Right atrium auricular region (tissue), 2 donors: ENCODE measurements at places on chromosomes 2 and 18. TPM values are rescaled to one million over a fixed set of nuclear protein-coding genes. Genes with fewer than 3 reads are reported as not detected.

Gene LRP1B
- 0.44 TPM for total RNA-seq

Gene ZNF396
- total RNA-seq, result 0.94 TPM

Gene SKOR2
- not detected for total RNA-seq

Gene RAD51AP2
- total RNA-seq, result 0.22 TPM

Gene LIMS4
- 5.2 TPM for total RNA-seq

Gene LRRC30
- total RNA-seq, result not detected

Gene ABCG5
- total RNA-seq, result not detected

GRCh38 chr2:201707753-201708152, 9.3 kb upstream of the MPP4 start:
- no peak for DNase-seq

DNA sequence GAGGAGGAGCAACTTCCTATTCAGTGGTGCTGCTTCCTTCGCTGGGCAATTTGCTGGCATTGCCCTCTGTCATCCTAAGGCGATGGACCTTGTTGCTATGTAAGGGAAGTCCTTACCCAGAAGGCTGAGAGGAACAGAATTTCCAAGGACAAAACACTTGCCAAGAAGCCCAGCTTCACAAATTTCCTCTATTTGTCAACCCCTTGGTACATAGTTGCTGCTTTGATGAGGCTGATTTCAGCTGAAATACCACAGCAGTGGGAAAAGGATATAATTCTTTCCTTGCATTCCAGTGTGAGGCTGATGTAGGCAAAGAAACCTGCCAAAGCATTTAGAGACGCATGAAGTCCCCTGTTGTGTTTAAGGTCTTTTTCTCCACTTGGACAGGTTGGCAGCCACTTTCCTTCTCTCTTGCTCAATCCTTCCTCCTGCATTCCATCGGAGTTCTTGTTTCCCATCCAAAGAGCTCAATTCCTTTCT, 16.4 kb upstream of the ST3GAL5 start:
- no peak for DNase-seq

GRCh38 chr2:138239902-138240491, 261.6 kb upstream of the SPOPL start:
- no peak for DNase-seq

DNA sequence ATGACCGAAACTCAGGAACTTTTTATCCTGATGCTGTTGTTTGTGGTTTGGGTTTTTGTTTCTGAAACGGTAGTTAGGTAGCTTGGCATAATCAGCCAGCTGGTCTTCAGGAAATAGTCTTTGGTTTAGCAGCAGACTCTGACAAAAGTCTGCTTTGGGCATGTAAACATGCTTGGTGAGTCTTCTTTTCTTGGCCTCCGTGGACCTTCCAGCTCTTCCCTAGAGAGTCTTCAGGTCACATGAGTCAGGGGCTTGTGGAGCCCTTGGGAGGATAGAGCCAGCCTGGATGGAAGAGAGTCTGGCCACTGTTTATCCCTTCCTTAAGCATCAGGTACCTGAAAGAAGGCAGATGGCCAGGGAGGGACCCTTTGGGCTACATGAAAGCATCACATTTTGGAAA, 154.5 kb downstream of the MGAT5 start:
- DNase-seq, result no peak

DNA sequence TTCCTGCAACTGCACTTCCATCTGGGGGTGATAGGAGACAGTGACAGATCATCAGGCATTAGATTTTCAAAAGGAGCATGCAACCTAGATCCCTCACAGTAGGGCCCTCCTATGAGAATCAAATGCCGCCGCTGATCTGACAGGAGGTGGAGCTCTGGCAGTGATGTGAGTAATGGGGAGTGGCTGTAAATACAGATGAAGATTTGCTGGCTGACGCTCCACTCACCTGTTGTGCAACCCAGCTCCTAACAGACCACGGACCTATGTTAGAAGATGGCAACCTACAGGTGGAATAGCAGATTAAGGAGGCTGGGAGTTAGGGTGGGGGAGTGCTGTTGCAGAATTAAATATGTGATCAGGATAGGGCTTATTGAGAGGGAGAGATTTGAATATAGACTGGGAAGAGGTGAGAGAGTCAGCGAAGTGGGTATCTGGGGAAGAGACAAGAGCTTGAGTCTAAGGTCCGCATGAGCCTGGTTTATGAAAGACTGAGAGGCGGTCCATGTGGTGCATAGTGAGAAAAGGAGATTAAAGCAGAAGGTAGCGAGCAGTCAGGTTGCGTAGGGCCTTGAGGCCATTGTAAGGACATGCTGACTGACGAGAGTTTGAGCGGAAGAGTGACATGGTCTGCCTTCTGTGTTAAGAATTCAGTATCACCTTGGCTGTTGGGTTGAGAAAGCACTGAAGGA, 31.3 kb upstream of the TOGARAM2 start:
- DNase-seq, result no peak

- no peak for DNase-seq
Measured at GRCh38 chr2:225429717-225430116, 30.2 kb downstream of the NYAP2 start.

GRCh38 chr2:126975671-126976655, 77.3 kb downstream of the TEX51 start:
- no peak for DNase-seq

- no peak for DNase-seq
Measured at GRCh38 chr2:205495819-205496218, 186.5 kb upstream of the NRP2 start.

GRCh38 chr2:8119782-8120505, 561.9 kb upstream of the ID2 start:
- no peak for DNase-seq

DNA sequence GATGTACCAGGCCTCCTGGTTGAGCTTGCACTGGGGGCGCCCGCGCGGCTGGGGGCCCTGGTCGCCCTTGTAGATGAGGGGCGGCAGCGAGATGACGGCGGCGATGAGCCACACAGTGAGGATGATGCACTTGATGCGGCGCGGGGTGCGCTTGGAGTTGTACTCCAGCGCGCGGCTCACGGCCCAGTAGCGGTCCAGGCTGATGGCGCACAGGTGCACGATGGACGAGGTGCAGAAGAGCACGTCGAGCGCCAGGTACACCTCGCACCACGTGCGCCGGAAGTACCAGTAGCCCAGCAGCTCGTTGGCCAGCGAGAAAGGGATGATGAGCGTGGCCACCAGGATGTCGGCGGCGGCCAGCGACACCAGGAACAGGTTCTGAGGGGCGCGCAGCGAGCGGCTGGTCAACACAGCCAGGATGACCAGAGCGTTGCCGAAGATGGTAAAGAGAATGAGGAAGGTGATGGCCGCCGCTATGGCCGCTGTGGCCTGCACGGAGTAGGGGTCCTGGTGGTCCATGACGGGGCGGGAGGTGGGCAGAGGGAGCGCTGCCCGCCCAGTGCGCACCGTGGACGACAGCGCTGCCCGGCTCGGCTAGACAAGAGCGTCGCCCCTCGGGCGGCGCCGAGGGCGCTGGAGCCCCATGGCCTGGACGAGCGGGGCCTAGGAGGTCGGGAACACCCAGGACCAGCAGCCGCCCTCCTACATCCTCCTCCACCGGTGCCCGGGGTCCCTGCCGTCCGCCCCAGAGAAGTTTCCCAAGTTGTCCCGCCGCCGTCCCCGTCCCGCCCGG, 544 bp downstream of the ADRA2B start:
- no peak for DNase-seq

GRCh38 chr2:228321015-228321414, 139.5 kb upstream of the SPHKAP start:
- DNase-seq, result no peak

DNA sequence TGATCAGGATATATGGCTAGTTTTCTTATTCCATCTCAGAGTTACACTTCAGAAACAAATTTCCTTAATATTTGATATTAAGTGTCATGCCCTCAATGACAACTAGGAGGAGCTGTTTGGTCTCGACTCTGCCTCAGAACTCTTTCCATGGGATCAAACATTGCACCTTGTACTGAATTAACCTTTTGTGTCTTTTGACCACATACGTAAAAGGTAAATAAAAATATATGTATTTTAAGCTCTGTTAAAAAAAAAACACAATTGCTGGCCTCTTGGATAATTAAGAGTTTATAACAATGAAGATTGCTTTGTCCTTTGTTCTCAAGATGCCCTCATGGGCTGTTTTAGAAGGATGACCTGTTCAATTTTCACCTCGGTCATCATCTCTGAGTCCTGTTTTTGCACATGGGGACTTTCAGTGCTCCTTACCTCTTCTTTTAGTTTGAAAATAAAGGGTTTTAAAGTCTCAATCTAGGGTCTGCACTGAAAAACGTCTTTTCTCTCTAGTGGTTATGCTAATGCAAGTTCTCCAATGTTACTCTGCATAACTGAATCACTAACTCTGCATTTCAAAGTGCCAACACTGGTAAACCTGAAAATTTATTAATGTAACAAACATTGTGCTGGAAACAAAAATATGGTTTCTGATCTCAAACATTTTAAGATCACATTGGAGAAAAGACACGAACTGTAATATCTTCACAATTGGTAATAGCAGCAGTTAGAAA, 18.8 kb upstream of the FN1 start:
- DNase-seq, result no peak

DNA sequence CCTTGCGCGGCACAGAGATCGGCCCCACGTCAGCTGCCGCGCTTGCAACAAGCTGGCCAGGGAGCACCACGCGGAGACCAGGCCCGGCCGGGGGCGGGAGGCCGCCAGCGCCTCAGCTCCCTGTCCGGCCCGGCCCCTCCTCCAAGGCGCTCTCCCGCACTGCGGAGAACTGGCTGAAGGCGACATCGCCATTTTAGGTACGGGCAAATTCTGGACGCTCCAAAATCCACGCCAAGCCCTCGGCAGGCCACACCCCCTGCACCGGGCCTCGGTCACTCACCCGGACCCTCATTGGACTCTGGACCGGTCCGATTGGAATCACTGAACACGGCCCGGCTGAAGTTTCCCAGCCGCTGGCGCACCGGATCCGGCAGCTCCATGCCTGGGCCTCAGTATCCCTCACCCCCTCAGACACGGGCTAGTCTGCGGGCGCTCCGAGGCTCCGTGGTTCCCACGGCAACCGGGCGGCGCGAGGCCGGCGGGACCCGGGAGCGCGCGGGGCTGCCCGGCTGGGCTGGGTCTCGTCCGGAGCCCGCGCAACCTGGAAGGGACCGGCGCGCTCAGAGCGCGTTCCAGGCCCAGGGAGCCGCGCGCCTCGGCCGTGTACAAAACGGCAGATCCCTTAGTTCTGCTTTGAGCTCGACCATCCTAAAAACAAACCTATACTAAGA, at the start of gene TMEM17:
TMEM17 (minus strand) TSS at position 446 of the 671 bp plus-strand sequence; CDS start at position 380, 66 bp downstream.
- peak; percentile 91 for DNase-seq

GRCh38 chr2:106098081-106098480, 96.0 kb downstream of the UXS1 start:
- DNase-seq, result no peak

- no peak for DNase-seq
Measured at GRCh38 chr2:111072220-111072871, 48.4 kb upstream of the BCL2L11 start.

- DNase-seq, result no peak
Measured at GRCh38 chr2:133817680-133818566, 249.7 kb upstream of the NCKAP5 start.

DNA sequence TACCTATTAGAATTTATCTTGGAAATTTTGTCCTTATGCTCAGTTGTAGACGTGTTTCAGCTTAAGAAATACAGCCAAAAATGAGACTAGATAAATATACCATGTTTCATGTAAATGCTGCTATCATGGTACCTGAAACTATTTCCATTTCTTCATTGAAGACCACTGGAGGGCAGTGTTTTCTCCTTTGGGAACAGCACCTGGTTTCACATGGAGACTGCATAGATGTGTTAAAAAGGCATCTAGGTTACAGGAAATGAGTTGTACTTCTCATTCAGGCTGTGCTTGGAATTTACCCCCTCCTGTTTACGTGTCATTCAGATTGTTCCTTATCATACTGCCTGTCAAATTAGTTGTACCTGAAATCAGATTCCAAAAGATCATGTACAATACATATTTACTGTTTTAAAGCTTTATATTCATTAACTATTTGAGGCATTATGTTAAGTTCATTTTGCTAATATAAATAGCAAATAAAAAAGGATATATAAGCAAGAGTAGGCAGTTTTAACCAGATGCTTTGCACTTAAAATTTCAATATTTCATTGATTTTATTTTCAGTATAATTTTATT, 57.3 kb upstream of the PSMD14 start:
- no peak for DNase-seq

GRCh38 chr18:31162419-31162793, 250 bp downstream of the DSC1 start:
- DNase-seq, result no peak

- DNase-seq, result no peak
Measured at GRCh38 chr18:38690626-38691025, 1125.0 kb upstream of the CELF4 start.

GRCh38 chr2:49914281-49914680, 760.0 kb upstream of the FSHR start:
- DNase-seq, result no peak

DNA sequence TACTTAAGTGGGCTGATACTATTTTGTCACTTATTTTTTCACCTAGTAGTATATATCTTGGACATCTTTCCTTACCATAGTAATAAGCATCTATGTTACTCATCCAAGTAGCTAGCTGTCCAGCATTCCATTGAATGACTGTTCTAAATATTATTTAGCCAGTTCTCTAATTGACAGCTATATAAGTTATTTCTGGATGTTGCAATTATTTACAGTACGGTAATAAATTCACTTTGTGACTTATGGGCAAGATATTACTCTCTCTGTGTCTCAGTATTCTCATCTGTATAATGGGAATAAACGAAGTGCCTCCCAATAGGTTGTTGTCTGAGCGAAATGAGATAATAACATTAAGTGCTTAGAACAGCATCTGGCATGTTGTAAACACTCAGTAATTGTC, 46.6 kb upstream of the AGAP1 start:
- DNase-seq, result no peak

- no peak for DNase-seq
Measured at GRCh38 chr2:102145107-102145506, 2.6 kb downstream of the IL1R1 start.

DNA sequence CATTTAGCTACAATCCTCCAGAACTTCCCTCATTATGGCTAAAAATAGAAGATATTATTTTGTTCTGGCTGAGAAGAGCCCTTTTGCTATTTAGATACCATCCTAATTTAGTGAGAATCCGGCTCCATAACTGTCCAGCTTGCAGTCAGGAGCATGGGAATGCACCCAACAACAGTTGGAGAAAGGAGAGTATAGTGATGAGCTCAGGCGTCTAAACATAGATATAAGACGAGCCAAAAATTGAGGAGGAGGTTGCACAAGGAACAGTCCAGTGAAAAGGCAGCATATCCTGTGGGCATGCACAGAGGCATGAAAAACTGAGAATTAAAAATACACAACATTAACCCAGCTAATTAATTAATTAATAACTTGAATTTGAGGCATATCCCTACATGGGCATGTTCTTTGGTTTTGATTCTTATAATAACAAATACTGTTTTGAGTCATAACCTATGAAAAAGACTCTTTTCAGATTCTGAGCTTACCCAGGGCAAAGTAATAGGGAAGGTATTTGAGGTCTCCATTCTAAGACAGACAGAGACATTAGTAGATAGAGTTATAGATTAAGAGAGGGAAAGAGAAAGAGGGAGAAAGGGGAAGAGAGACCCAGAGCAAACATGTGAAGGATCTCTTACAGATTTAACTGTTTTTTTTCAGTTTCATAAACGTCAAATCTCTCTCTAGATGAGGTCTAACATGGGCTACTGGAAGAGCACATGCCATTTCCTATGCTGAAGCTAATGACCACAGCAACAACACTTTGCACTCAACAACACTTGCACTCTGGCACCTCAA, 311.2 kb downstream of the OSR1 start:
- DNase-seq, result no peak

GRCh38 chr2:102284611-102285010, 26.8 kb upstream of the IL1RL1 start:
- DNase-seq, result no peak

GRCh38 chr18:58886864-58887612, 22.4 kb downstream of the ZNF532 start:
- no peak for DNase-seq
